ENCODE measurements at places on chromosomes 12 and 14.

GRCh38 chr14:88251650-88252049 lies 71.4 kb downstream of the KCNK10 start:
- no peak for DNase-seq

DNA sequence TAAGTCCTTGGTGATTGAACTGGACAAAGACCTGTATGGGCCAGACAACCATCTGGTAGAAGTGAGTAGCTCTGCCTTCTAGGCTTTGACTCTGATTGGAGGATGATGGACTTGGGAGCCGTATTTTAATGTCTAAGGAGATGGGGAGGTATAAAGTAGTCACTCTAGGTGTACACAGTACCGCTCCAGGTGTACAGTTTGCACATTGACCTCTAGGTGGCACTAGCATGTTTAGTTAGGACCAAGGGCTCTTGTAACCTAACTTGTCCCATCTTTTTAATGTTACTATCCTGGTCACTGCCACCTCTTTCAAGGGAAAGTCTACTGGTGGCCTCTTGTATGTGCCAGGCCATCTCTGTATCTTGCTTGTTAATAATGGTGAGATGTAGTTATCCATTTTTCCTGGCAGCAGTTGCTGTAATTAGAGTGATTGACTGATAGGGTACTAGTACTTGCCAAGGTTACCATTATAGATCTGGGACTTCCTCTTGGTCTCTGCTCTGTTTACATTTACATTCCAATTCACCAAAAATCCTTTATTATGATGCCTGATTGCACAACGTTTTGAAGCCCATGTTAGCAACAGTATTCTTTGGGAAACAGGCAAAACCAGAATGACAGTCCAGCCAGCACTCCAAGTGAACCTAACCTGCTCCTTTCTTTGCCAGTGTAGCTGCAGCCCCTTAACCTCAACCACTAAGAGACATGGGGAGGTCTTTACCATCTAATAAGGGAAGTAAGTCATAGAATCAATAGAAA lies 3.6 kb downstream of the SMARCD1 start:
- no peak for DNase-seq

DNA sequence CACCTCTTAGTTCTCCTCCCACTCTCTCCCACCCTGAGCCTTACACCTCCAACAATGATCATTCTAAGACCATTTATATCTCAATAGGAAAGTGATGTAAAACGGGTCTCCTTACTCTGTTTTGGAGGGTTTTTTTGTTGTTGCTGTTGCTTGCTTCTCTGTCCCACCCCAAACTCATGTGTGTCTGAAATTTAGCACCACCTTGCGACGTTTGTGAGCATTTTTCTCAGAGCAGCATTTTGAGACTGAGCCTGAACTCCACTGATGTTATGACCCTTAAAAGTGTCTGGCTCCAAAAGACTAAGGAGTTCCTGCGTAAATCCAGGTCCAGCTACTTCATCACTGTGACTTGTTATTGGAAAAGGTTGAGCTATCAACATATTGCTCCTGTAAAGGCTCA lies 155.0 kb downstream of the DAD1 start:
- no peak for DNase-seq

DNA sequence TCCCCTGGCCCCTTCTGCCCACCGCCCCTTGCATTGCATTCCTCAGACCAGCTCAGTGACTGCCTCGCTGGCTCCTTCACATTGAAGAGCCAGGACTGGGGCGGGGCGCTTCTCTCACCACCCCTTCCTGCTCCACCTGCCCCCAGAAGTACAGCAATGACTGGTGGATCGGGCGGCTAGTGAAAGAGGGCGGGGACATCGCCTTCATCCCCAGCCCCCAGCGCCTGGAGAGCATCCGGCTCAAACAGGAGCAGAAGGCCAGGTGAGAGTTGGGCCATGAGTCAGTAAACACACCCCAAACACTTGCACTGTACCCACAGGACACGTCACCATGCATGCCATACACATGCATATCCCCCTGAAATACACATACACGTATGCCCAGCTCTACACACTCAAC lies 5.8 kb downstream of the CACNB3 start:
- no peak for DNase-seq

Measured in stromal cell of bone marrow (primary cell).